ENCODE measurements at places on chromosomes 5 and 9.

- ATAC-seq: no peak
- no peak overlapping the region for H3K27ac ChIP-seq
- no peak overlapping the region for H3K4me3 ChIP-seq
- H3K27me3 ChIP-seq: peaks cover 9% of the 10 kb centered on the region
- no peaks in the 10 kb centered on the region for H3K36me3 ChIP-seq
These were observed 144.4 kb upstream of the EFNA5 start for GRCh38 chr5:107815109-107815508.

- peak overlapping the region; percentile 58 for H3K4me3 ChIP-seq
- H3K27me3 ChIP-seq: no peaks in the 10 kb centered on the region
- H3K36me3 ChIP-seq: peaks cover 68% of the 10 kb centered on the region
- no peak for ATAC-seq
- peak overlapping the region; percentile 91 for H3K27ac ChIP-seq
These were observed 9.2 kb upstream of the PHYHD1 start for GRCh38 chr9:128911529-128912035.

DNA sequence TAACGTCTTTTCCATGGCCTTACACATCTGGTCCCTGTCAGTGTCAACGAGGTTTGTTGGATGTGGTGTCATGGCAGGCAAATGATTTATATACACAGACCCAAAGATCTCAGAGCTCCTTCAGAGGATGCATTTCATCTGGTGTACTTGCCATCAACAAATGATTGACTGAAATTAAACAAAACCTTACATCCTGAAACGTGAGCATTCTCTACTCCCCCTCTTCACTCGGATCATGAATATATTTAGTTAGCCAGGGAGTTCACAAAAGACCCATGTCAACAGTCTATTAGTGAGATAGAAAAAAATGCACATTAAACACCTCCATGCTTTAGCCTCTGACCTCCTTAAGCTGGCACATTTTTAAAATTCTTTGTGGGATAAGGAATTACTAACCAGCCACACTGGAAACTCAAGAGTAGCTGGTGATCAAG is 215.6 kb downstream of the EFNA5 start:
- no peak for ATAC-seq
- peaks cover 3% of the 10 kb centered on the region for H3K27me3 ChIP-seq
- no peaks in the 10 kb centered on the region for H3K36me3 ChIP-seq

DNA sequence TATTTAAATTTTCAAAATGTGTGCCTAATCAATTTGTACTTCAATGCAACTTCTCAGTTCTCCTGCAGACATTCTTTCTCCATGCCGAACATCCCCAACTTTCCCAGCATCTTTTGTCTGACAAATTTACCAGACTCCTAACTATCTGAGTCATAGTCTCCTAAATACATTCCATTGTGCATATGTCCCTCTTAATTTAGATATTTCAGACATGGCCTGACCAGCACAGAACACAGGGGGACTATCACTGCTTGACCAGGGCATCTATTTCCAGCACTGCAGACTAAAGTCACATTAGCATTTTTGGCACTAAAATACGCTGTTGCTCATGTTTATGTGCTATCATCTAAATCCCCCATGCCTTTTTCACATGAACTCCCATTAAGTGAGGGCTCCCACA is 71.9 kb downstream of the ITGA1 start:
- no peaks in the 10 kb centered on the region for H3K4me1 ChIP-seq
- no peak for ATAC-seq
- no peak overlapping the region for H3K27ac ChIP-seq
- no peaks in the 10 kb centered on the region for H3K36me3 ChIP-seq
- no peak overlapping the region for H3K4me3 ChIP-seq

GRCh38 chr5:72125941-72126620 is 18.8 kb downstream of the MAP1B start:
- no peak overlapping the region for H3K4me3 ChIP-seq
- H3K27me3 ChIP-seq: peaks cover 41% of the 10 kb centered on the region

DNA sequence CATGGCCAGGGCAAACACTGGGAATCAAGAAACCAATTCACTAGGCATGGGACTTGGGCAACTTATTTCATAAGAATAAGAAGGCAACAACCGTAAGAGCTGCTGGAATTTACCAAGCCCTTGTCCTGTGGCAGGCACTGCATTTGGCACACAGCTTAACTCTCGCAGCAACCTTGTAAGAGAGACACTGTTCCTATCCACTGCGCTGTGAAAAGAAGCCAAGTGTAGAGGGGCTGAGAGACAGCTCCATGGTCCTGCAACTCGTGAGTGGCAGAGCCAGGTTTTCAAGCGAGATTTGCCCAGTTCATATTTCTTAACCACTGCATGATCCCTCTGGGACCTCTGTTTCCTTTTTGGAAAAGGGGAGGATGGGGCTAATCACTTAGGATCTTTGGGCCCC is 129.3 kb upstream of the STC2 start:
- H3K27me3 ChIP-seq: peaks cover 11% of the 10 kb centered on the region
- no peak overlapping the region for H3K4me3 ChIP-seq
- ATAC-seq: no peak
- no peaks in the 10 kb centered on the region for H3K36me3 ChIP-seq
- no peaks in the 10 kb centered on the region for H3K4me1 ChIP-seq
- H3K27ac ChIP-seq: no peak overlapping the region

DNA sequence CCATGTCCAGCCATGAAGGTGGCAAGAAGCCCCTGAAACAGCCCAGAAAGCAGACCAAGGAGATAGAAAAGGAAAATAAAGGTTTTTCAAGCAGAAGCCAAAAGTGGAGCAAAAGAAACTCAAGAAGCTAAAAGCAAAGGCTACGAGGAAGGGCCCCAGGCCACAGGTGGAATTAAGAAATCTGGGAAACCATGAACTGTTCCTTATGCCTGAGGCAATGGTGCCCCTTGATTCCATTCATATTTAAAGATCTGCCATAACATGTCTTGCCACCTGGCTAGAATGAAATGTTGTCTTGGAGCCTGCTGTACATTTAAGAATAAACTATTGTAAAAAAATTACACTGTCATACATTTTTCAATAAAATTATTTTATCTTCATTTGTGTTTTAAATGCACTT is 59.5 kb upstream of the TARS1 start:
- no peak overlapping the region for H3K27ac ChIP-seq
- no peak for ATAC-seq
- H3K36me3 ChIP-seq: no peaks in the 10 kb centered on the region
- no peaks in the 10 kb centered on the region for H3K4me1 ChIP-seq
- peaks cover 12% of the 10 kb centered on the region for H3K27me3 ChIP-seq

- no peaks in the 10 kb centered on the region for H3K4me1 ChIP-seq
- H3K27me3 ChIP-seq: no peaks in the 10 kb centered on the region
- ATAC-seq: no peak
- peaks cover 59% of the 10 kb centered on the region for H3K36me3 ChIP-seq
- no peak overlapping the region for H3K27ac ChIP-seq
These were observed 47.8 kb downstream of the KDM4C start for GRCh38 chr9:6805532-6805931.

GRCh38 chr5:22699319-22699718 is 153.8 kb downstream of the CDH12 start:
- no peak for ATAC-seq
- no peak overlapping the region for H3K27ac ChIP-seq
- H3K4me1 ChIP-seq: no peaks in the 10 kb centered on the region

- H3K4me3 ChIP-seq: no peak overlapping the region
- H3K36me3 ChIP-seq: peaks cover 14% of the 10 kb centered on the region
- ATAC-seq: no peak
- H3K4me1 ChIP-seq: peaks cover 20% of the 10 kb centered on the region
- no peak overlapping the region for H3K27ac ChIP-seq
These were observed 6.5 kb downstream of the CAST start for GRCh38 chr5:96668725-96669124.

DNA sequence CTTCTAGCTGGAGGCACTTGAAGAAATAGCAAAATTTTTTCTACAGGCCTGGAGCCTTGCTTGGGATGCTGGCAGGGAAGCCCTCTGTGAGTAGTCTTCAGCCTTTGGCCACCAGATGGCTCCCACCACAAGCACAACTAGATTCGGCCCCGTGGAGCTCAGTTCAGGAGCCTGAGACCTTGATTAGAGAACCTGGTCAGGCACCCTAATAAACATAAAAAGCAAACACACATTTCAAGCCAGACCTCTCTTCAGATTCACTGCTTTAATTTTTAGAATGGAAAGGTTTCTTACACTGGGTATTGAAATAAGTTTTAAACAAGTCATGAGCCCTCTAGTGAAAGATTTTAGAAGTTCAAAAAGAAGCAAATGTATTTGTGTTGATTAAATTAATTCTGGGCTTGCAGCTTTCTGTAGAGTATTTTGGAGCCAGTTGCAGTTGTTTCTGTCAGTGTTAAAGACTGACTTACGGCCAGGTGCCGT is 41.4 kb downstream of the GLRX start:
- no peaks in the 10 kb centered on the region for H3K27me3 ChIP-seq
- no peaks in the 10 kb centered on the region for H3K4me1 ChIP-seq

- H3K4me1 ChIP-seq: no peaks in the 10 kb centered on the region
- H3K36me3 ChIP-seq: no peaks in the 10 kb centered on the region
- no peak overlapping the region for H3K27ac ChIP-seq
- H3K4me3 ChIP-seq: no peak overlapping the region
These were observed 266.7 kb downstream of the PJA2 start for GRCh38 chr5:109143031-109143430.

GRCh38 chr5:8399471-8399870 is 530.5 kb downstream of the MTRR start:
- H3K27me3 ChIP-seq: peaks cover 3% of the 10 kb centered on the region
- no peak for ATAC-seq
- H3K4me3 ChIP-seq: no peak overlapping the region
- no peak overlapping the region for H3K27ac ChIP-seq

DNA sequence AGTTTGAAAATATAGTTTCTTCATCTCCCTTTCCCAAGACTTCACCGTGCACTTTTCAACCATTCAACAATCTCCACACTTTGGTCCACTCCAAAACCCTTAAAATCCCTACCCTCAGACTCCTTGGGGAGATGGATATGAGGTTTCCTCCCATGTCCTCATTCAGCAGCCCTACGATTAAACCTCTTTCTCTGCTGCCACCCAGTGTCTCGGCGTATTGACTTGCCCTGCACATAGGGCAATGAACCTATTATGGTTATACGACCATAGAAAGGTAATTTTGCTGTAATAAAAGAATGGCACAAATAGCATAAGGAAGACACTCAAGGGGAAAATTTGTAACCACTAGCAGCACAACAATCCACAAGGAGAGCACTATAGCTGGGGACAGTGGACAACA is 803.5 kb downstream of the TLE1 start:
- H3K4me3 ChIP-seq: no peak overlapping the region
- no peaks in the 10 kb centered on the region for H3K4me1 ChIP-seq
- no peaks in the 10 kb centered on the region for H3K36me3 ChIP-seq
- no peak for ATAC-seq

DNA sequence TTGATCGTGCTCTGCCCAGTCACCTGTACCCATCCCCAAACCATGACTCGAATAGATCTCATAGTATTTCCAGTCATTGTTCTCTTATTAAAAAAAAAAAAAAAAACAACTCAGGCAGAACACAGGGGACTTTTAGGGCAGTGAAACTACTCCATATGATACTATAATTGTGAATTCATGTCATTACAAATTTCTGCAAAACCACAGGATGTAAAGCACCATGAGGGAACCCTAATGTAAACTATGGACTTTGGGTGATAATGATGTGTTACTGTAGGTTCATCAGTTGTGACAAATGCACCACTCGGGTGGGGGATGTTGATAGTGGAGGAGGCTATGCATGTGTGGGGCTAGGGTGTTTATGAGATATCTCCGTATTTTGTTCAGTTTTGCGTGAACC is 133.8 kb downstream of the RAB3C start:
- H3K27me3 ChIP-seq: peaks cover 35% of the 10 kb centered on the region
- peak; percentile 23 for ATAC-seq
- H3K36me3 ChIP-seq: no peaks in the 10 kb centered on the region

DNA sequence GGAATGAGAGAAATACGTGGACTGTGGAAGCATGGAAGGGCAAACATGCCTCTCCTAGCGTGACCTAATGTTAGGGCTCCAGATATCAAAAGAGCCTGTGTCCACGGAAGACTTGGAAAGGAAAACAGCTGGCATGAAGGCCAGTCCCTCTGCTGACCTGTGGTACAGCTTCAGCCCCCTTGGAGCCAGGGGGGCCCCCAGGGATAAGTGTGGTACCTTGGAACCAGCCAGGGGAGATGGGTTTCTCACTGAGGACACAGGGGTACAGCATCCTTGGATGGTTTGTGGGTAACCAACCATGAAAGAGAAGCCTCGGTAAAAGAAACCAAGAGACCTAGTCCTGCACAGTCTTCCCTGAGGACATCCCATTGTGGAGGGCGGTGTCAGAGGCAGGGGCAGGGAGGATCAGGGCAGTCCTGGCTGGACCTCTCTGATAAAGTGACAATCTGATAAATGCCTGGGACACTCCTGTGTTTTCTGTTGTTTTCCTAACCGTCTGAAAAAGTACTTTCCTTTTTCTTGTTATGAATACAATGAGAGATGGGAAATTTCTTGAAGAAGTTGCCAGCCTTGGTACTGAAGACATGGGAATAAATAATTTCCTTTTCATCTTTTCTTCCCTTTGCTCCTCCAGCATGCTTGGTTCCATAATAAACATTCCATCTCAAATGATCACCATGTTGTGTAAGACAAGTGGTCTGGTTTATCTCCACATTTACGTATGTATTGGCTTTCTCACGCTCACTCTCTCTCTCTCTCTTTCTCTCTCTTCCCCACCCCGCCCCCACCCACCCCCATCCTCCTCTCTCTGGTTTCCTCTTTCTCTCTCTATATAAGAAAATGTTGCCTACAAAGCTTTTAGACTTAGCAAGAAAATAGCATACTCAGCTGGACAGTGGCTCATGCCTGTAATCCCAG is 102.1 kb downstream of the SUSD1 start:
- H3K4me3 ChIP-seq: no peak overlapping the region
- no peak overlapping the region for H3K27ac ChIP-seq
- H3K4me1 ChIP-seq: peaks cover 24% of the 10 kb centered on the region
- H3K27me3 ChIP-seq: no peaks in the 10 kb centered on the region
- ATAC-seq: no peak

GRCh38 chr9:111621895-111622480 is 9.1 kb upstream of the DNAJC25 start:
- ATAC-seq: peak; percentile 47
- no peaks in the 10 kb centered on the region for H3K36me3 ChIP-seq
- H3K4me3 ChIP-seq: no peak overlapping the region
- H3K27me3 ChIP-seq: peaks cover 14% of the 10 kb centered on the region
- H3K4me1 ChIP-seq: no peaks in the 10 kb centered on the region
- H3K27ac ChIP-seq: no peak overlapping the region

GRCh38 chr5:28505121-28505520 is 1466.7 kb upstream of the CDH9 start:
- no peaks in the 10 kb centered on the region for H3K4me1 ChIP-seq
- ATAC-seq: no peak
- no peaks in the 10 kb centered on the region for H3K36me3 ChIP-seq
- H3K27ac ChIP-seq: no peak overlapping the region
- no peaks in the 10 kb centered on the region for H3K27me3 ChIP-seq
